Left renal pelvis (tissue), 4 donors: ENCODE measurements at places on chromosomes 7 and 10. TPM values are rescaled to one million over a fixed set of nuclear protein-coding genes. Genes with fewer than 3 reads are reported as not detected.

The RADIL gene
- polyA plus RNA-seq, result 1.4 TPM

- no peak for DNase-seq
Observed at GRCh38 chr10:72637398-72637857, 11.5 kb upstream of the MICU1 start.

DNA sequence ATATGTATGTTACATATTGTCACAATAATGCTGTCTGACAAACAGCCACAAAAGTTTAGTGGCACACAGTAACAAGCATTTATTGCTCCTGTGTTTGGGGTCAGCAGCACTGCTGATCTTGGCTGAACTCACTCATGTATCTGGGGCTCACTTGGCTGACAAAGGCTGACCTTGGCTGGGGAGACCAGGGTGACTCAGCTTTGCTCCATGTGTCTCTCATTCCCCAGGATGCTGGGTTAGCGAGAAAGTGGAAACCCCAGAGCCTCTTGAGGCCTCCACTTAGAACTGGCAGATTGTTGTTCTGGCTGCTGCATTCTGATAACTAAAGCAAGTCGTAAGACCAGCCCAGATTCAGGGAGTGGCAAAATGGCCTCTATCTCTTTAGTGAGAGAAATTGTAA is 217.3 kb upstream of the HABP2 start:
- no peak for DNase-seq

DNA sequence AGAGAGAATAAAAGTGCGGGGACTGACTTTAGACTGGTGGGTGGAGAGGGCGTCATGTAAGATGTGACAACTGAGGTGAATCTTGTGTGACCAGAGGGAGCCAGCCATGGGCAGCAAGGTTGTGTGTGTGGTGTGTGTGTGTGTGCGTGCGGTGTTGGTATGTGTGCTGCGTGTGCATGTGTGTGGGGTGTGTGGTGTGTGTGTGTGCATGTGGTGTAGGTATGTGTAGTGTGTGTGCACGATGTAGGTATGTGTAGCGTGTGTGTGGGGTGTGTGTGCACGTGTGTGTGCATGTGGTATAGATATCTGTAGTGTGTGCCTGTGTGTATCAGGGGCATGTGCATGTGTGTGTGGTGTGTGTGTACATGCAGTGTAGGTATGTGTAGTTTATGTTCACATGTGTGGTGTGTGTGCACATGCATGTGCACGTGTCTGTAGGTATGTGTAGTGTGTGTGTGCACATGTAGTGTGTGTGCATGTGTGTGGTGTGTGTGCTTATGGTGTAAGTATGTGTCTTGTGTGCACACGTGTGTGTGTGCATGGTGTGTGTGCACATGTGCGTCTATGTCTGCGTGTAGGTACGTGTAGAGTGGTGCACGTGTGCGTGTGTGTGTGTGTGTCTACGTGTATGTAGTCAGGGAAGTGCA is 312.3 kb upstream of the MKI67 start:
- no peak for DNase-seq

GRCh38 chr7:121272676-121273075 is 56.1 kb upstream of the WNT16 start:
- no peak for DNase-seq
